Stimulated activated naive CD8-positive, alpha-beta T cell treated with anti-CD3 and anti-CD28 coated beads, Interleukin-15, amount 100 ng/mL, for 72 hours (primary cell): ENCODE measurements at places on chromosomes 7 and 10.

- DNase-seq: no peak
Observed at GRCh38 chr10:11335167-11335652, 276.2 kb downstream of the USP6NL start.

DNA sequence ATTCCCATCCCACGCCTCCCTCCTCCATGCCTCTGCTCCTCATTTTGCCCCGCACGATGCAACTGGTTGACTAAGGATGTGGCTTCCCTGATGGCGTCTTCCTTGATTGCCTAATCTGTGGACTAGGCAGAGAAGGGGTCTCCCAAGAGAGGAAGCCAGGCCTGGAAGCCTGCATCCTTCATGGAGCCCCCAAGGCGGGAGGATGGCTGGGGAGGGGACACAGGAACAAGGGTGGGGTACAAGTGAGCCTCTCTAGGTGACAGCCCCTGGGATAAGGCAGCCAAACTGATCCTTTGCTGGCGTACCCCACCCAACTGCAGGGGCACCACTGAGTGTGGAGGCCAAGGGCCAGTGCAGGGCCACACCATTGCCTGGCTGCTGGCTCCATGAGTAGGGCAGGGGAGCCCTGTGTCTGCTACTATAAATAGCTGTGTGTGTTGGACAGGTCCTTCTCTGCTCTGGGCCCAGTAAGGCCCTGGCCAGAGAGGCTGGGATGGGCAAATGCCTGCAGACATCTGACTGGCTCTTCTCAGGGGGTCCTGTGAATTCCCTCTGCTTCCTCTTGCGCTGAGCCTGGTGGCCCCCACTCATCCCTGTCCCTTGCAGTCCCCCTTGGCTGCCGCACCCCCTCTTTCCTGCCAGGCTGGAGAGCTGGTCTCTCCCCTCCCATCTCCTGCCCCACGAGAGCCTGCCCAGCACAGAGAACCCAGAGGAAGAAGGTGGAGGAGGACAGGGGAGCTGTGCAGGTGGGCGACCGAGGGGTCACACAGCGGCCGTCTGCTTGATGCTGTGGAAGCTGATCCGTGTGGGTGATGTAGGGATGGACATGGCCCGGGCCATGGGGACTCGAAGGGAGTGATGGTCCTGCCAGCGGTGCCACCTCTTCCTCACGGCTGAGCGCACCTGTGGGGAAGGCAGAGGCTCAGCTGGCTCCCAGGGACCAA, 29.3 kb downstream of the CRHR2 start:
- DNase-seq: no peak

GRCh38 chr7:113209449-113210203, 91.3 kb upstream of the SMIM30 start:
- DNase-seq: no peak

DNA sequence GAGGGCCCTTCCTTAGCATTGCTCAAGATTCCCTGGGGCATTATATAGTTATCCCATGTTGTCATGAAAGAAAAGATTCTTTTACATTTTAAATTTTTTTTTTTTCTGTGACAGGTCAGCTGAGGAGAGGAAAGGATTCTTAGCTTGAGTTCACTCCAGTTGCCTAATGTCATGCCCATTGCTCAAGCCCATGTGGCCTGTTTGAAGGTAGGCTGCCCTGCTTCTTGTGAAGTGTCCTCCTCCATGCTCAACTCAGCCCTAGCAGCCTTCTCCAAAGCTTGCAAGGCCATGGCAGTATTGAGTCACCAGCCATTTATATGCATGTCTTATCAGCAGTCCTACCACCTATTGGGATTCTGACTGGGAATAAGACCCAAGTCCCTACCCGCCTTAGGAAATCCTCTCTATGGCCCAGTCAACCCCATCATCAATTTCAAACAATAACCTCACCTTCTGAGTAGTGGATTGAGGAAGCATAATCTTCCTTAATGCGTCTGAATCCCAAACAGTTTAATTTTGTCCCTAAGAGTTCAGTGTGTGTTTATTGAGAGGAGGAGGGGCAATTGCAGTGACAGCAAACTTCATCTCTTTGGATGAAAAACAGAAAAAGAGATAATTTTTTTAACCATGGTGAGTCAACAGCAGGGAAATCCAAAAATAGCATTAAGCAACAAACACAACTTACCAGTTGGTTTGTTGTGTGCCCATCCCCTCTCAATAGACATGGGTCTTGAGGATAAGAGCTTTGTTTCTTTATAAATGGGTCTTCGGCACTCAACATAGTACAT, 38.6 kb upstream of the WASL start:
- DNase-seq: no peak

GRCh38 chr7:96218664-96219243, 103.1 kb downstream of the SLC25A13 start:
- DNase-seq: no peak

- peak; percentile 43 for DNase-seq
Observed at GRCh38 chr10:100653957-100654781, 91.2 kb upstream of the PAX2 start.

- DNase-seq: no peak
Observed at GRCh38 chr10:132890301-132890700, 52.1 kb downstream of the CFAP46 start.

- no peak for DNase-seq
Observed at GRCh38 chr10:77888356-77888703, 38.2 kb downstream of the DLG5 start.

DNA sequence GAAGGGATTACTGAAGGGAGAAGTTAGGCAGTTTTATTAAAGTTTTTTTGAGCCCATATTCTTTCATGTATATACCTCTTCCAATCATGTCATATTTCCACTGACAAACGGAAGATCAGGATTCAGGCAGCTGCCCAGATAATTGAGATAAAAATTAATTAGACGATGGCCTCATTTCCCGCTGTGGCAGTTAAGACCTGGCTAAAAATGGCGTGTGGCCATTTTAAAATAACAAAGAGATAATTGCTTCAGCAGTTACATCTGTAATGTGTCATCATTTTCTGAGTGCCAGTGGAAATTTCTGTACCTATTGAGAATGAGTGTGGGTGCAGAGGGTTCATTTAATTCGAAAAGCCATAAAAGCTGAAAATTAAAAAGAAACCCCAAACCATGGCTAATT, 215.1 kb downstream of the STK31 start:
- no peak for DNase-seq

DNA sequence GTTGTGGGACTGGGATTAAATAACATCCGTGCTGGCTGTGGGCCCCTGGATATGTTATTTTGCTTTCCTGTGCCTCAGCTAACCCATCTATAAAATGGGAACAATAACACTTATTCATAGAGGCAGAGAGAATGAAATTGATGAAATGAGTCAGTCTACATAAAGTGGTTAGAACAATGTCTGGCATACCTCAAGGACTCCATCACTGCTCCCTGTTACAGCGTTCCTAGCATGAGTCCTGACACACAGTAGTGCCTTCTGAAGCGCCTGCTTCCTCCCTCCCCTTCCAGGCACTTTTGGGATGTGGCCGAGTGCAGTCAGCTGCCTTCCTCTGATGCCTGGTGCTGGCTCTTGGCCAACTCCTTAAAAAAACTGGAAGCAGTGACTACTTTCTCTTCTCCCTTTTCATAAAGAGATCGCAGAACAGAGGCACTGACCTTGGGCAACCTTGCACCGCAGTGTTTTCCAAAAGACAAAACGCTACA, 108.4 kb upstream of the ZMIZ1 start:
- DNase-seq: no peak

DNA sequence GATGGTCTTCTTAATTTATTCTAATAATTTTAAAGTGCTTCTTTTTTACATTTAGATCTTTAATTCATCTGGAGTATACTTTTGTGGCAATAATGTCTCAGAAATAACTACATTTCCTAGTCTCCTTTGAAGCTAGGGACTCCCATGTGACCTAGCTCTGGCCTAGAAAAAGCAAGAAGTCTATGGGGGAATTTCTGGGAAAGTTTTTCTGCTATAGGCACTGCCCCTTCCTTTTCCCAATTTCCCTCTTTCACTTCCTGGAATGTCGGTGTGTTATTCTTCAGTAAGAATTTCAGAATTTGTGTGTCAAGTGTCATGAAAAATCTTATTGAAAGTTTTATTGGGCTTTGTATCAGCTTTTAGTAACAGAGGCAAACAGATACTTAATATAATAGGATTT, 94.6 kb upstream of the LRRC4 start:
- DNase-seq: no peak

- DNase-seq: no peak
Observed at GRCh38 chr7:65449505-65449852, 75.8 kb downstream of the ZNF92 start.

DNA sequence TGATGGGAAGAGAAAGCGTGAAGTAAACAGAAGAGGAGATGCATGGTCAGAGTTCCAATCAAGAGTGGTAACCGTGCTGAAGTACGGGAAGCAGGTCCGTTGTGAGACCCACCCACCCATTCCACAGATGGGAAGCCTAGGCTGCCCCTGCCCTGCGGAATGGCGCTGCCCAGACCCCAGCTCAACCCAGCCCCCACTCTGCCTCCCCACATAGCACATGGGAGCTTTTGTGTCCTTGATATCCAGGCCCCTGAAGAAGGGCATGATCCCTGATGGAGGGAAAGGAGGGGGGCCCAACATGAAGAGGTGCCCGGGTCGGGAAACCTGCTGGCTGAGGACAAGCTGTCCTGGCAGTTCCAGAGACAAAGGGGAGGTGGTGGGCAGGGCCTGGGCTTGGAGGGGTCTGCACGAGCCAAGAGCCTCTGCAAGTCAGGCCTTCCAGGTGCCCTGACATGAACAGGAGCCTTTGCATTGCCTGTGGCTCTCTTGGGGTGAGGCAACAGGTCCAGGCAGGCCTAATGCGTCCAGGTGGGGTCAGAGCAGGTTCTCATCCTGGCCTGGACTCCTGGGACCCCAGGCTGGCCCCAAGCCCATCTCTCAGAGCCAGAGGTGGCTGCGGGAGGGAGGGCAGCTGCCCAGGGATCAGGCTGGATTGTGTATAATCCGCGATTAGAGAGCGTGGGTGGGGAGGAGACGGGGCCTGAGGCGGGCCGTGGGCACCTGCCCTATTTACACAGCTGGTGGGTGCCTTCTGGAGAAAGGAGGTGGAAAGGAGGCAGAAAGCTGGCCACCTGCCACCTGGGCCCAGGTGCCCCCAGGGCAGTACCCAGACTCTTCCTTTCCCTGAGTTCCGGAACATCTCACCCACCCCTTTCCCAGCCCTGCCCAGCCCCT, 23.5 kb downstream of the YKT6 start:
- no peak for DNase-seq

- DNase-seq: no peak
Observed at GRCh38 chr7:123601530-123601929, at the start of gene ASB15. Gene ASB15, plus strand, starts transcription at chr7:123601821. Its CDS starts 12,682 bp downstream, at chr7:123614503.

DNA sequence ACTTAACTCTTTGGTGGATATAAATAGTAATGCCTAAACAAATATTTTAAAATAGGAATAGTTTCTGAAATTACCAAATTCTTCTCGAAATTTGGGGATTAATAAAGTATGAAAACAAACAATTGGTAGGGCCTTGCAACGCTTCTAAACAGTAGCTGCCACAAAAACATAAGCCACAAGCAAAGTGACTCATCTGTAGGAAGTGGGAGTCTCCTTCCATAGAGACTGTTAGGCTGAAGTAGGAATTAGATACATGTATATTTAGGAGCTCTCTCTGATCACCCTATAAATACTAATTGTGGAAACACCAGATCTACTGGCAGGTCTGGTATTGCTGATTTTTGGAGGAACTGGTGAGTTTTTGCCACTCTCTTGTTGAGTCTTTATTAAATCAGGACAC, 5.7 kb upstream of the LMOD2 start:
- no peak for DNase-seq

- DNase-seq: peak; percentile 26
Observed at GRCh38 chr7:128108641-128109423, 77.6 kb upstream of the LRRC4 start.

- no peak for DNase-seq
Observed at GRCh38 chr7:101586078-101586905, 42.8 kb downstream of the MYL10 start.

DNA sequence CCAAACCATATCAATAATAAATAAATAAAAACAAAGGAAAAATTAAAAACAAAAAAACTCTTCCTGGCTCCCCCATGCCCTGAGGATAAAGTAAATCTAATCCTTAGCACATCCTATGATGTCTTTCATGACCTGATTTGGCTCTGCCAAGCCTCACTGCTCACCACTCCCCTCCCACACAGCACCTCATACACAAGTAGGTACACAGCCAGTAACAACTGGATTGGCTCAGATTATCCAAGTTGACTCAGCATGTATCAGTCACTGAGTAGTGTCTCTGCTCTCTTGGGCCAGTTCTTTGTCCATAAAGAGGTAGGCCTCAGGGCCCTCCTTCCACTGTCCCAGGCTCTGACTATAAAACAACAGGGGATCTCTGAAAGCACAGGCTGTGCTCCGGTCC, 99.6 kb downstream of the STRA8 start:
- no peak for DNase-seq

DNA sequence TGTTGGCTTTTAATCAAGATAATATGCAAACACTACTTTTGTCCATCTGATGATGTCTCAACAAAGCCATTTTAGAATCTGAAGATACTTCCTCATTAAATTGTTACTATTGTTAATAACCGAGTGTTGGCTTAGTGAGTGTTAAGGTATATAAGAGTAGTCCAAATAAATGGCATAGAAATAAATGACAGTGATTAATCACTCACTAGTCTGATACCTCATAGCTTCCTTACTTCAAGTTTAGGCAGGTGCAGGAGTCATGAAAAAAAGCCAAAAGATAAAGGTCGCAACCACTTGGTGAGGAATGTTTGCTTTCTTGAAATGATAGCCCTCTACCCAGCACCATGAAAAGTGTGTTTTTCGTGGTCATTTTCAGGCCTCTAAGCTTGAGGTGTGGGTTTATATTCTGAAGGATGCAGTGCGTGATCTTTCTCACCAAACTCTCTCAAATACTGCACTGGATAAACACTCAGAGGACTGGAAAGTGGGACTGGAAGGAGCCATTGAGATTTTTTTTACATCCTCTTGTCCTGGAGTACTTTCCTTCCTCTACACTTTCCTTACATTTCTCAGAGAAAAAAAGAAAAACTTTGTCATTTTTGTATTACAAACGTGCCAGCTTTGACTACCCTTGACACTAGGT, 138.1 kb downstream of the KIAA1217 start:
- no peak for DNase-seq

- no peak for DNase-seq
Observed at GRCh38 chr7:81707966-81708365, 61.9 kb downstream of the HGF start.

GRCh38 chr7:90666186-90666585, 70.1 kb downstream of the CDK14 start:
- no peak for DNase-seq

DNA sequence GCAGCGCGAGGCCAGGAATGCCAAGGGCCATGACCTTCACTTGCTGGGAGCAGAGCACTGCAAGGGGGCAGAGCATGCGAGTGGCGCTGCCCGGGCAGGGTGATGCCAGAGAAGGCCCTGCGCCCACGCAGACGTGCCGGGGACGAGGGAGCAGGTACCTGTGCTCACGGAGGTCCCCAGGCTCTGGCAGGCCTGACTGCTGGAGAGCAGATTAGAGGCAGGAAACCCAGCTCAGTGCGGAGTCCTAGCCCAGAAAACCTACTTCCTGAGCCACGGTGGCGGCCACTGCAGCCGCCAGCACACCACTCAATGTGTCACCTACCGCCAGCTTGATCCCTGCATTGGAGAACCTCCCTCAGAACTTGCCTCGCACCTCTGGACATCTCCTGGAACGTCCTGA, 148.4 kb downstream of the MAD1L1 start:
- DNase-seq: peak; percentile 37

GRCh38 chr10:124866812-124867211, 65.2 kb downstream of the ABRAXAS2 start:
- DNase-seq: no peak
